ENCODE measurements at places on chromosomes 7 and 10.

GRCh38 chr7:26170663-26171062 is 18.7 kb downstream of the NFE2L3 start:
- no peak for DNase-seq

- DNase-seq: peak; percentile 69
Measured at GRCh38 chr7:151408839-151409666, 785 bp downstream of the WDR86 start.

DNA sequence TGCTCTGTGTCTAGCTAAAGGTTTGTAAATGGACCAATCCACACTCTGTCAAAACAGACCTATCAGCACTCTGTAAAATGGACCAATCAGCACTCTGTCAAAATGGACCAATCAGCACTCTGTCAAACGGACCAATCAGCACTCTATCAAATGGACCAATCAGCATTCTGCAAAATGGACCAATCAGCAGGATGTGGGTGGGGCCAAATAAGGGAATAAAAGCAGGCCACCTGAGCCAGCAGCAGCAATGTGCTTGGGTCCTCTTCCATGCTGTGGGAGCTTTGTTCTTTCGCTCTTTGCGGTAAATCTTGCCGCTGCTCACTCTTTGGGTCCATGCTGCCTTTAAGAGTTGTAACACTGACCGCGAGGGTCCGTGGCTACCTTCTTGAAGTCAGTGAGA is 740.5 kb upstream of the POM121L12 start:
- no peak for DNase-seq

GRCh38 chr10:31101123-31101522 is 69.5 kb upstream of the ZNF438 start:
- DNase-seq: no peak

DNA sequence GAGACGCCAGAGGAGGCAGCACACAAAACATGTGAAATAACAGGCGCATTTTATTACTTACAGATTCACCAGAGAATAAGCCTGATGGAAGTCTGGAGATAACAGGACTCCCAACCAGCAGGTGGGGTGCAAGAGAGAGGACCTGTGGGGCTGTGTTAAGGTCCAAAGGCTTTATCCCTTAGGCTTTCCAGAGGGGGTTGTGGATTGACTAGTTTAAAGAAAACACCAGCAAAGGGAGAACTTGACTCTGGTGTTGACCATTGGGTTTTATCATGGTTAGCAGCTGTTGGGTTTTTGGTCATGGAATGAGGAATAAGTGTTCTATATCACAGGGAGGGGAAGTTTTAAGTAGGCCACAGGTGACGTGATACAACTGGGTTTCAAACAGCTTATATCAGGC is 1.6 kb upstream of the CRPPA start:
- no peak for DNase-seq

GRCh38 chr7:116632384-116632783 is 39.6 kb upstream of the MET start:
- no peak for DNase-seq

DNA sequence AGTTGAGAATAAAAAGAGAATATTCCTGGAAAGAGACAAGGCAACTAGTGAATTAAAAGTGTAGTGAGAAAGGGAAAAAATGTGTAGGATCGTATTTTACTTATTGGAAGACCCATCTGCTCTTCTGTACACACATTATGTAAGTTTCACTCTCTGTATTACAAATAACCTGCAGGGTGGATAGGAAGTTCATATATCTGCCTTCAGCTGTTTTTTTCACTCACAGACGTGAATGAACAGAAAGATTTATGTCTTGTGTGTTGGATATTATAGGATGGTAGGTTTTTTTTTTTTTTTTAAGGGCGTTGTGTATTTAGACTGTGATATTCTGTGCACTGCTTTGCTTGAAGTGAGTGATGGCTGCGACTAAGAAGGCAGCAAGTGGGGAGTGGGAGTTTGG is 266.5 kb downstream of the AUTS2 start:
- no peak for DNase-seq

DNA sequence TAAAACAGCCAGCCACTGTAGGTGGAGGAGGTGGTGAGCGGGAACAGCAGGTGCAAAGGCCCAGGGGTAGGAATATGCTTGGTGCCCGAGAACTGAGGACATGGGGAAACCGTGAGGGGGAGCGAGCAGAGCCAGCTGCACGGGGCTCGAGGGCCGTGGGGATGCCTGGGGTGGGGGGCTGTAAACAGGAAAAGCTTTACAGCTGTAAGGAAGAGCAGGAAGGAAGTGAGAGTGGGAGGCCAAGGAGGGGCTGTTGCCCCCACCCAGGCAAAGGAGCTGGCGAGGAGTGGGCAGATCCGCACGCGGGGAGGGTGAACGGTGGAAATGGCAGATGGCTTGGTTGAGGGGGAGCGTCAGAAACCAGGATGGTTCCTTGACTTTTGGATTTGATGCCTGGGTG is 34.4 kb downstream of the ZMIZ1 start:
- DNase-seq: no peak

DNA sequence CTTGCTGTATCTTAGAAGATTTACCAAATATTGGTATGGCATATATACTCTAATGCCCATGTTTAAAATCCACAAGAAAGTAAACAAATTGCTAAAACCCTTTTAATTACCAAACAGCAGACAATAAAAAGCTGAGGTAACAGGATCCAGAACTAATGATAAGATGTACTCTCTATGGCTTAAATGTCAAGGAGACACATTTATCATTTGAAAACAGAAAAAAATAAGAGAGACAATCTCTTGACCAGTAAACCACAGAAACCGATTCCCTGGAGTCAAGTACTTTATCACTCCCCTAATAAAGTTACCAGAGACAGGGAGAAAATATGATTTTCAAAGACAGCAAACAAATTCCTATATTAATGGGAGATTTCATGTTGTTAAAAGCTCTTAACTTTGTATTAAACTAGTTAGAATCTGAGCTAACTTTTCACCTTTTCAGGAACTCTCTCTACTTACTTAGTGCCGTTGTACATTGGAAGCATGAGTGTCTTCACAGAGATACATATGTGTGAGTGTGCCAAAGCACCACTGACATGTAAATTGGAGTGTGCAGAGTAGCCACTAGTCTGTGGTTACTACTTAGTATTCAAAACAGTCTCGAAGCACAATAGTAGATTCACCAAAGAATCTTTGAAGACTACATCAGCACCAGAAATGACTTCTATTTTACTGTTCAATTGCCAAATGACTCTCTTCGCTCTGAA is 44.2 kb downstream of the TSPAN12 start:
- DNase-seq: no peak

DNA sequence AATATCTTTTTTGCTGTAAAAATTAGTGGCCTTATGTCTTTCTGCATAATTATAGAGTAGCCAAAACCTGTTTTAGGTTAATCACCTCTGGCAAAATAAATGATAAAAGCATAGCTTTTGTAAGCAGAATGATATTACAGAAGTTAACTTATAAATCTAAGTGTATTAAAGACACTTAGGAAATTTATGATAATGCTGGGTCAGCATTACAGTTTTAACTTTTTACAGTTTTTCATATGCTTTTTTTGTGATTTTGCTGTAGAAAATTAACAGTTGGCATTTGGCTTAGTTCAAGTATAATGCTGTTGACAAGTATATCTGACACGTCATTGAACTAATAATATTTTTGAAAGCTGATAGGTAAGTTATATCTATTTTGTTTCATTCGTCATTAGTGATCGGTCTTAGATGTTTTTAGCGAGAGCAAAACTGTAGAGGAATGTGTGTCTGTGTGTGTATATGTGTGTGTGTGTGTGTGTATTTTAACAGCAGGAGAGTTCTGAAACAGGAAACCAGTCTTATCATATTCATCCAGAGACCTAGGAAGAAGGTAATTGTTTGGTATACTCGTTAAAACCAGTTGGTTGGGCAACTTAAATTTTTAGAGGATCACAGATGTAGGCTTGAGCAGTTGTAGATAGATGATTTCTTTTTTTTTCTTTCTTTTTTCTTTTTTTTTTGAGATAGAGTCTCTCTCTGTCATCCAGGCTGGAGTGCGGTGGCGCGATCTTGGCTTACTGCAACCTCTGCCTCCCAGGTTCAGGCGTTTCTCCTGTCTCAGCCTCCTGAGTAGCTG is 15.4 kb downstream of the PTEN start:
- no peak for DNase-seq

DNA sequence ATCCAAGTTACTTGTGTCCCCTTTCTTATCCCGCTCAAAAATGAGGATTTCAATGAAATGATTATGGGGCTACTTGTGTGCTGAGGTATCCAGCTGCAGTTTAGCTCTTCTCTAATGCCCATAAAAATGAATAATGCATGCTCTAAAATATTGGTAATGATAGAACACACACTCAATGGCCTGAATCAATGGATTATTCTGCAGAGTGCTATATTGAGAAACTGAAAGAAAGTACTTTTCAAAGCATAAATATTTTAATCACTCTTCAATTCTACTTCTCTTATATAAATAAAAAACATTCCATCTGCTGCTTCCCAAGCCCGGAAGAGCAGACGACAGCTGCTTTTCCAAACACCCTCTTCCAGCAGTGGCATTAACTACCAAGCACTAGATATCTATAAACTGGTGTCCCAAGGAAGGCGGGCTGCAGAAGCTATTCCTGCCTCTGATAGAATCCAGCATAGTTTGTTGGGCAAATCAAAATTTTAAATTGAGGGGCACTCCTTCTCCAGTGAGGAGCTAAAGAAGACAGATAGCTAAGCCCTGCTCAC is 284.9 kb upstream of the AOAH start:
- no peak for DNase-seq

- no peak for DNase-seq
Measured at GRCh38 chr7:148492157-148492860, 98.3 kb upstream of the C7orf33 start.

DNA sequence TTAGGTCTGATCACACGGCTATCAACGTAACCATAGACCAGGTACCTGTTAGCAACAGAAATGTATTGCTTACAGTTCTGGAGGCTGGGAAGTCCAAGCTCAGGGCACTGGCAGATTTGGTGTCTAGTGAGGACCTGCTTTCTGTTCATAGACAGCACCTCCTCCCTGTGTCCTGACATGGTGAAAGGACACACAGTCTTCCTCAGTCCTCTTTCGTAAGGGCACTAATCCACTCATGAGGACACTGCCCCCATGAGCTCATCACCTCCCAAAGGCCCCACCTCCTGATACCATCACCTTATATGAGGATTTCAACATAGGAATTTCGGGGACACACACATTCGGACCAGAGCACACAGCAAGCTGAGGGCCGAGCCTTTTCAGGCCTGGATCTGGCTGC is 71.4 kb upstream of the BTBD16 start:
- DNase-seq: no peak

DNA sequence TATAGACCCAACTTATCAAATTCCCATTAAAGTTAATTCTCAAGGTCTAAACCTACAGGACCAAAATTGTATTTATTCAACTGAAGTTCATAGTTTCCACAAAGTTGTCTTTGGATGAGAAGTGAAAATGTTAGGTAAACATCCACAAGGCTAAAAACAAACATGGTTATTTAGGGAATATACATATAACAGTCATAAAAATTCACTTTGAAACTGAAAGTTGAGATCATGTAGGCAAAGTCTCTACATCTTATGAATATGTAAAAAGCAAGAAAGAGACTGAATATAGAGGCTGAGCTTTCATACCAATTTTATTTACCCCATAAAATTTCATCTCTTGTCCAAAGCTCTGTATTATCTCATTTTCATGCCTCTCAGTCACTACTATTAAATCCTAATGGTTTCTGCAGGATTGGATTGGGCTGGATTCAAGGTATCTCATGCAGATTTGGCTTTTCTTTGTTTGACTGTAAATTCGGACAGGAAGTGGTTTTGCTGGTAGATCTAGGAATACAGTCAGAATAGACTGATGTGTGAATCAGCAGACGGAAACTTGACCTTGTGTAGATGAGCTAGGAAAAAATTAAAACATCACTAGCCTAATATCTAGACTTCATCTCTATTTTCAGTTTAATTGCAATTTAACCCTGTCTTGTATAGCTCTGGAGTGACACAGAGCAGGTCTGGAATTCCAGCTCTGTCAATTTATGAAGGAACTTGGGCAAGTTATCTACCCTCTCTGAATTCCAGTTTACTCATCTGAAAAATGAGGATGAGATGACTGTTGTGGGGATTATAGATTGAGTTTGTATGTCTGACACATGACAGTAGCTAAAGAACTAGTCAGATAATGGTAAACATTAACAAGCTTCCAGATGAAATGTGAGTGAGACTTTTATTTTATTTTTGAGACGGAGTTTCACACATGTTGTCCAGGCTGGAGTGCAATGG is 27.3 kb upstream of the SKAP2 start:
- no peak for DNase-seq

DNA sequence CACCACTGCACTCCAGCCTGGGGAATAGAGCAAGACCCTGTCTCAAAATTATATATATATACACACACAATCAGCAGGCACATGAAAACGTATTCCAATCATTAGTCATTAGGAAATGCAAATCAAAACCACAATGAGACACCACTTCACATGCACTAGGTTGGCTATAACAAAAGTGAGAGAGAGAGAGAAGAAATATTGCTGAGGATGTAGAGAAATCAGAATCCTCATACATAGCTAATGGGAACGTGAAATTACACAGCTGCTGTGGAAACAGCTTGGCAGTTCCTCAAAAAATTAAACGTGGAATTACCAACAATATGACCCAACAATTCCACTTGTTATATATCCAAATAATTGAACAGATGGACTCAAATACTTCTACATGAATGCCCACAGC is 43.3 kb upstream of the CNNM1 start:
- no peak for DNase-seq

DNA sequence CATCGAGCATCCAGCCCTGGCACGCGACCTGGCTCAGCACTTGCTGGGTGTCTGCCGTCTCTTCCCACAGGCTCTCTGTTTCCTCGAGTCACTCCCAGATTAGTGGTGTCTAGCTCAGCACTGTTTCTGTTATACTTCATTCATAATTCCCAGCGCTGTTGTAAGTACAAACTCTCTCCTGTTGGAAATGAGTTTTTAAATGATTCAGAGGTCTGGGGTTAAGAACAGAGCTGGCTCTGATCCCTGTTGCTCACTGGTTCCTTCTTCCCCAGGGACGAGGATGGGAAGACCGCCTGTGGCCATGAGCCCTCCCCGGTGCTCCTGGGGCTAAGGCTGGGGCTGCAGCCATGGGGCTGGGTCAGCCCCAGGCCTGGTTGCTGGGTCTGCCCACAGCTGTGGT is 17.3 kb upstream of the C10orf95 start:
- DNase-seq: no peak

DNA sequence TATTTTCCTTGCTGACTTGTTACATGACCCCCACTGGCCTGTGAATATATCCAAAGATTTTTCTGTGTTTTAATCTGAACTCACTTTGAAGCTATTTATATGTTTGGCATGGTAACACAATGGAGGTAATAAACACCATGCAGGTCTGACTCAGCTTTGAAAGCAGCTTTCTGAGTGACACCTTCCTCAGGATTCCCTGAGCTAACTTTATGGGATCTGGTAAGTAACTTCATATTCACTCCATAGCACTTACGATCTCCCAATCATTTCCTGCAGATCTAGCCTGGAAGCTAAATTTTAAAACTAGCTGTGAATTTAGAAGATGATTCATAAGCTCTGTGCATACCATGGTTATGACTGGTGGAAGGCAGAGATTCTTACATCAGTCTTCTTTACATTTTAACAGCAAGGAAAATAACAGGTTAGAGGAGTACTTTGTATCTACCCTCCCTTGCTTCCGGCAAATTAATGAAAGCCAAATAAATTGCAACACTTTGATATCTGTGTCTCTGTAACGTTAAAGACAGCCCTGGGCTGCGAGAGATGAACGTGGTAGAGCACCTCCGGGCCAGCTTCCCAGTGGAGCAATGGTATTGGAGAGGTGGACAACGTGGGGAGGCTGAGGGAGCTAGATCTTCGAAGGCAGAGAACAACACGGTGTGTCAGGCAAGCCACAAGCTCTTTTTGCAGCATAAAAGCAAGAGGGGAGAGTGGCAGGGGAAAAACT is 170.2 kb upstream of the KLF14 start:
- no peak for DNase-seq

- no peak for DNase-seq
Measured at GRCh38 chr10:100568912-100569311, 33.2 kb downstream of the HIF1AN start.
